Stimulated activated CD8-positive, alpha-beta memory T cell treated with anti-CD3 and anti-CD28 coated beads, Interleukin-12 subunit alpha, Interleukin-12 subunit beta, amount 100 ng/mL, for 4 hours (primary cell): ENCODE measurements at places on chromosomes 16 and 17.

DNA sequence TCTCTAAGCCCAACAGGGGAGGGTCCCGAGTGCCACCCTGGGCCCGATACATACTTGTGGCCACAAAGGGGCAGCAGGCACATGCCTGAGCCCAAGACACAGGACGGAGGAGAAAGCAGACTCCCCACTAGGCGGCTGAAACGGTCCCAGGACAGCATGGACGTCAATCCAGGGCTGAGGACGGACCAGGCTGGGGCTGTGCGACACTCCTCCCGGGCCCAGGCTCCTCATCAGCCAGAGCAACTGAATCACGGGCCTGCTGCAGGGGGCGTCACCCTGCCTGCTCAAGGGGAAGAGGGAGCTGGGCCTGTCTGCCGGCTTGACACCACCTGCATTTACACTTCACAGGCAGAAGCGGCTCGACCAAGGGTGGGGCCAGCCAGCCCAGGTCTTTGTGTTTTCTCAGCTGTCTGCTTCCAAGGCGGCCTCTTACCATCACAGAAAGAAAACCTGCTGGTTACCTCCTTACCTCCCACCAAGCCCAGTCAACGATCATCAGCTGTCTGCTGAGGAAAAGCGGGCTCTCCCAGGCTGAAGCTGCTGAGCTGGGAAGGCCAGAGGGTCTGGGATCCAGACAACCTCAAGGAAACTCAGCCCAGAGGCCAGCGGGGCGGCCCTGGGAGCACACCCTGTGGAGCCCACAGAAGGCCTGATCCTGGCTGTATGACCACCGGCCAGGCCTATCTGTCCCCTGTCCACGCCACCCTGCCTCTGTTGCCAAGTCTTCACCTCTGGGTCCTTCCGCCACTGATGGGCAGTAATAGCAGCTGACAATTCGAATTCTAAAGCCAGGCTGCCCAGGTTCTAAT lies 26.4 kb downstream of the KIFC3 start:
- DNase-seq = no peak

- DNase-seq = no peak
These were observed 36.0 kb upstream of the FBXO47 start for GRCh38 chr17:39002991-39003715.

DNA sequence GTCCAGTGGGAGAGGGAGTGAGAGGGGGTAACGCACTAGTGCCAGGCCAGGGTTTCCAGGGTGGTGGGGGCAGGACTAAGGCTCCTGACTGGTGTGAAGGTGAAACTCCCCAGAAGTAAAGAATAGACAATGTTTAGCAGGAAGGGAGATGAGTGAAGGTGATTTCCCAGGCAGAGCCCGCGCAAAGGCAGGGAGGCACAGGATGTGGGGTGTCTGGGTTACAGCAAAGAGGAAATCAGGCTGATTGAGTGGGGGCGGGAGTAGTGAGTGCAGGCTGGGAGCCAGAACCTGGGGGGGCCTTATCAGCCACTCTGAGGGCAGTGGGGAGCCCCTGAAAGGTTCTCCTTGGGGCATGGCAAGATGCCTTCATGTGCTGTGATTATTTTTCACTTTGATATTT lies 167.5 kb downstream of the UTP18 start:
- peak; percentile 22 for DNase-seq

- no peak for DNase-seq
These were observed 459.5 kb upstream of the GOT2 start for GRCh38 chr16:59193637-59194036.

DNA sequence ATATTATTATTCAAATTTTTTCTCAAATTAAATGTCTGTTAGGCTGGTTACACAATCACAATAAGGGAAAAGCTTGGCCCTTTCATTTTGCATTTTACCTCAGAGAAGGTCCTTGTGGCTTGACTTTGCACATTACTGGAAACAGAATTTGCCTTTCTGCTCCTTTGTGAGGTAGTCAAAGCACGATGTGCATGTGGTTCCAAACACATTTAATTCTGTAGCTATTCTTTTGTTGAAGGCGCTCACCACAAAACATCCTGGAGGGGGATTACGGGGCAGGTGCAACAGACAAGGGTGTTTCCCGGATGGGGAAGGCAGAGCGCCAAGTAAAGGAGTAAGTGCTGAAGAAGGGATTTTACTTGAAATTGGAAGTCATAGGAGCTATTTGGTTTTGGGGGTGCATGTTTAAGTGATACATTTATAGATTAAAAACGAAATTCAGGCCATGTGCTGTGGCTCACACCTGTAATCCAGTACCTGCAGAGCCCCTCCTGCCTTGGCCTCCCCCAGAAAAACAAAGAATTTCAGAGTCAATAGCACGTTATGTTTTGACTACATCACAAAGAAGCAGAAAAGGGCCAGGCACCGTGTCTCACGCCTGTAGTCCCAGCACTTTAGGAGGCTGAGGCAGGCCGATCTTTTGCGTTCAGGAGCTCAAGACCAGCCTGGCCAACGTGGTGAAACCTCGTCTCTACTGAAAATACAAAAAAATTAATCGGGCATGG lies 31.2 kb upstream of the TENT4B start:
- no peak for DNase-seq

GRCh38 chr17:82979718-82980117 lies 99.7 kb upstream of the METRNL start:
- no peak for DNase-seq

GRCh38 chr16:57915811-57916488 lies 55.0 kb downstream of the CNGB1 start:
- no peak for DNase-seq

- no peak for DNase-seq
These were observed 17.7 kb upstream of the ZNF594 start for GRCh38 chr17:5209396-5209795.

DNA sequence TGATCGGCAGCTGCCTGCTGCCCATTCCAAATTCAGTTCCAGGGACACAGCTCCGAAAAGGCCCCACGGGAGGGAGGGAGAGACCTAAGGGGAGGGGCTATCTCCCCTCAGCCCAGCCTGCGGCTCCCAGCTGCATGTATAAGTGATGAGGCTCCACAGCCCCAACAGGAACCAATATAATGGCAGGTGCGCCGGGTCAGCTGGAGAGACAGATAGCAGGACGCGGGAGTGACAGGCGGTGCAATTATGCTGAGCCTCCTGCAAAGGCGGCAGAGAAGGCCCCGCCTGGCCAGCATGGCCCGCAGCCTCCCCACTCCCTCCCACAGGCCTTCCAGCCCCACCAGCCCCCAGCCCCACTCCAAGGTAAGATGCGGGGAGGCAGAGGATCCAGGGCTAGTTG lies 8.1 kb upstream of the C1QL1 start:
- DNase-seq = no peak

GRCh38 chr16:64696866-64697265 lies 425.0 kb downstream of the CDH11 start:
- no peak for DNase-seq

GRCh38 chr16:50709061-50709684 lies 15.8 kb downstream of the NOD2 start:
- DNase-seq = no peak

GRCh38 chr16:17230932-17231581 lies 239.7 kb downstream of the XYLT1 start:
- DNase-seq = no peak

DNA sequence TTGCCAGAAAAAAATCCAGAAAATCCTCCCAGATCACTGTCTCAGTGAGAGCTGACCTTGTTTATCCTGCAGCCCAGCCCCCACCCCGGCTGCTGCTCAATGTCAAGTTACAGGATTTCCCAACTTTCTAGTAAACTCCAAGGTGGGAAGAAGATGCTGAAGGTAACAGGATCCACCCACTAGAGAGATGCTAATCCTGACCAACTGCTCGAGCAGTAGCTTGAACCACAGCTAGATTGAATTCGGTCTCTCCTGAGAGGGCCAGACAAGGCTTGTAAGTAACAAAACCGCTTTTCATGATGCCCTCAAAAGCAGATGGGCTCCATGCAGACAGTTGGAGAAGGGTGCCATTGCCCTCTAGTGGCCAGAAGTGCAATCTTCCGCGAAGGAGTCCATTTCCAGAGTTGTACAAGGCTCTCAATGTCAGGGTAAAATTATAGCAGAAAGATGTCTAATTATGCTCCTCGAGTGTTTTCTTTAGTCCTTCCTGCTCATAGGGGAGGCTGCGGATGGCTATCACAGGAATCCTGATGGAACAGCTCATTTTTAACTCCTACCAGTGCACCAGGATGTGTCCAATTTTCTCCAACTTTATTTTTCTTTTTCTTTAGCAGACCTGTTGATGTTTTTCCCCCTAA lies 3.9 kb downstream of the CDH11 start:
- no peak for DNase-seq

DNA sequence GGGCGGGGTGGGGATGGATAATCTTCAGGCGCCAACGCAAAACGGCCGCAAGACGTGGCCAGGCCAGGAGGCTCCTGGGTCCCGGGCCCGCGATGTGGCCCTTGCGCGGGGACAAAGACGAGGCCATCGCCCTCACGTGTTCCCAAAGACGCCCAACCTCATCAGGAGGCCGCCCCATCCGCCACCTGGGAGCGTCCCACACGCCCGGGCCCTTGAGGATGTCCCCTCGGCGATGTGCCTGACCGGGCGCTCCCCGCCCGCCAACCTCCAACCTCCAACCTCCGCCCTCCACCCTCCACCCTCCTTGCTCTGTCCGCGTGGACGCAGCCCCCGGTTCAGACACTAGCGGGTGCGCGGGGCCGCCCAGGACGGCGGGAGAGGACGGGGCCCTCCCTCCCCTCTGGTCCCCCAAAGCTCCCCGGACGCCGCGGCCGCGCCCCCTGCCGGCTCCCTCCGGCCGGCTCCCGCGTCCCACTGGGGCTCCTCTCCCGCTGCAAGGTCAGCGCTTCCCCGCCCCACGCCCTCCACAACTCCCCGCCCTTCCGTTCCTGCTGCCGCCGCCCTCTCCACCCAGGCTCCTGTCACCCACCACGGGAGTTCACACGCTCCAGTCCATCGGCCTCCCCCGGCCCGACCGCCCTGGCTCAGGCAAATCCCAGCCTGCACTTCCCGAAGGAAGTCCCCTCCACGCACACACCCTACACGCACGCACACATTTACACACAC lies 250.8 kb upstream of the RPL38 start:
- peak; percentile 15 for DNase-seq

GRCh38 chr16:48105456-48105855 lies 50.3 kb downstream of the ABCC12 start:
- no peak for DNase-seq

DNA sequence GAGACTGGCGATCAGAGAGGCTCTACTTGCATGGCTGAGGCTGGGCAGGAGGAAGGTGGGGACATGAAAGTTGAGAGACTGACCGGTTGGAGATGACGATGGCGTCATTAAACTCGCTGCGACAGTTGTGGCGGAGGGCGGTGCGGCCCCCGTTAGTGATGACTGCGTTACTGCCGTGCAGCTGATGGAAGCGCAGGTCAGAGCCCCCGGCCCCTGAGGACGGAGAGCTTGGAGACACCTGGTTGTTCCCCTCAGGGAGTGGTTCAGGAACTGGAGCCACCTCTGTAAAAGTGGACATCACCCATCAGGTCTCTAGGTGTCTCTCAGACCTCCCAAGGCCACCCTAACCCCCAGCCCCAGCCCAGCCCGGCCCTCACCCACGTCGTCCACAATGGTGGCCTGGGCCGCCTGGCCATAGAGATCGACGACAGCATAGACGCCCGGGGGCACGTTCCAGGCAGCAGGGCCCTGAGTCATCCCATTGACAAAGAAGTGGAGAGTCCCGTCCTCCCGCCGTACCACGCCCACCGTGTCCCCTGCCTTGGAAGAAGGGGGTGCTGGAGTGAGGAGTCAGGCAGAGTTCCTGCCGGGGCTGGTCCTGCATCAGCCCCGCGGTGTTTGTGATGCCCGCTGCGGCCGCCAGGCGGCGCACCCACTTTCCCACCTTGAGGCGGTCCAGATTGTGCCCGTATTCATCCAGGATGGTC lies 5.3 kb downstream of the NEURL4 start:
- DNase-seq = peak; percentile 31

- no peak for DNase-seq
These were observed 6.5 kb downstream of the CHD9 start for GRCh38 chr16:53061256-53061655.

DNA sequence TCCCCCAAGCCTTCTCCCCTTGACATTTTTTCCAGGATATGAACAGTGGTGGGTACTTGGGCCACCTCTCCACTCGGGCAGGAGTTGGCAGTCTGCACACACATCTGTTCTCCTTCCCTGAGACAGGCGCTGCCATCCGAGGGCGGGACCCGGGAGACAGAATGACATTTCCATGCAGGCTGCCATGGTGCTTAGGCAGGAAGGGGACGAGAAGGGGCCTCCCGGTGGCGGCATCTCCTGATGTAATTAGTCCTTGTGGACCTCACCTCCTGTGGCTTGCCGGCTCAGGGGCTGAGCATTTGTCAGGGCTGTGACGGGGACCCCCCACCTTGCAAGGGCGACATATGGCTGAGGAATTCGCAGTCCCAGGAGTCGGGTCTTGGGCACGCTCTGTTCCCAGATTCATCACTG lies 197.2 kb downstream of the FOXL1 start:
- DNase-seq = no peak
